Daoy (cell line): ENCODE measurements at places on chromosomes 7 and 10.

- no peak for DNase-seq
These were observed 594.9 kb downstream of the LRMDA start for GRCh38 chr10:76026176-76026771.

DNA sequence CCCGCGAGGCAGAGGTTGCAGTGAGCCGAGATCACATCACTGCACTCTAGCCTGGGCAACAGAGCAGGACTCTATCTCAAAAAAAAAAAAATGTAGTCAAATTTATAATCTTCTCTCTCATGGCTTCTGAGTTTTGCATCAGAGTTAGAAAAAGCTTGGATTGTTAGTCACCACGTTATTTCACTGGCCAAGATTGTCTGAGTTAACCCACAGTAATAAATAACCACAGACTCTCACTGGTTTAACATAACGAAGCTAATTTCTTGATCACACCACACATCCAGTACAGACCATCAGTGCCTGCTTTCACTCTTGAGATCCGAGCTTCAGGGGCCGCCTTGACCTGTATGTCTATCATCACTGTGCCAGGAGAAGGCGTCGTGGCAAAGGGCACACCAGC lies 116.8 kb upstream of the JCAD start:
- DNase-seq = no peak

GRCh38 chr7:47817917-47818316 lies 130.3 kb downstream of the PKD1L1 start:
- no peak for DNase-seq

DNA sequence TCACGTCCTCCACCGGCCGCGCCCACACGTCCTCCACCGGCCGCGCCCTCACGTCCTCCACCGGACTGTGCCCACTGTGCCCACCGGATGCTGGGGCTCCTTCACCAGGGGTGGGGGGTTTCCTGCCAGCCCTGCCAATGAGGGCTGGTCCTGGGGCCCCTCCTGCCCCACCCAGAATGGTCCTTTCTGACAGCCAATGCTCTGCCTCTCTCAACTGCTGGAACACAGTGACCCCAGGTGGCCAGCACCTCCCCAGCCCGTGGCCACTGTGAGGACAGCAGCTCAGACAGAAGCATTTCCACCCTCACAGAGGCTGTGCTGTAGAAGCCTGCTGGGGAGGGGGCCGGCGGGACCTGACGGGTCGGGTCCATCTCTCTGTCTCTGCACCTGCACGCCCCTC lies 90.1 kb upstream of the DNAAF5 start:
- peak; percentile 32 for DNase-seq

DNA sequence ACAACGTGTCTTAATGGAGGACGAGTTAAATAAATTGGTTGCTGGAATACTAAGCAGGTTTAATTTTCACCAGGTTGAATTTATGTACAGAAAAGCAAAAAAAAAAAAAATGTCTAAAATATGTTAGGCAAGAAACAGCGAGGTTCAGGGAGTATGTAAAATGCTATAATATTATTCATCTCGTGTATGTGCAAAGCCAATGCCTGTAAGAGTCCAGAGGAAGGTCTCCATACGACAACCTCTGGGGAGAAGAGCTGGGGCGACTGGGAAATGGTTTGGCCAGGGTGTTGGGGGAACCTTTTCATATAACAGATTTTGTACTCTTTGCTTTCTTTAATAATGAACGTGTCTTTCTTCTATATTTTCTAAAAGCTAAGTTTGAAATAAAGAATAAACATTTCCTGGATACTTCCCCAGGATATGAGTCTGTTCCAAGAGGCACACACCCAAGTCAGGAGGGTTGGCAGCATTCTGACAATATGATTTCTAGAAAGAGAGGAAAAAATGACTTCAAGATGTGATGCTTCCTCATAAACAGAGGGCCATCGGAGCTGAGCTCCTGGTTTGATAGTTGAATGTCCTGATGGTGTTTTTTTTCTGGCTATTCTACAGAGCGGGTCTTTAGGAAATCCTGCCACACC lies 208.6 kb upstream of the MGMT start:
- DNase-seq = no peak

DNA sequence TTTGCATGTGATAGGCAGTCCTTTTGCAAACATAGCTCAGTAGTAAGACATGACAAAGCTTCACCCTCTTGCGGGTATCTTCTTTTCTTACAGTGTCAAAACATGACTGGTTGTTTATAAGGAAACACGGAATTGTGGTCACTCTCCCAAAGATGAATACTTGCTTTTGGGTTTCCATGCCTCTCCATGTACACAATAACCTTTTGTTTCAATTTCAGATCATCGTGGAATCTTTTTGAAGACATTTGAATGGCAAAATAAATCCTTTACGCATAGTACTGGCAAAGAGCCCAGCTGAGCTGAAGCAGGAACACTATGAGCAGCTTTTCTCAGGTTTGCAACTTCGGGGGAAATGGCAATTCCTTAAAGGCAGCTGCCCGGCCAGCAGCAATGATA lies 156.8 kb upstream of the FRMD4A start:
- DNase-seq = no peak

DNA sequence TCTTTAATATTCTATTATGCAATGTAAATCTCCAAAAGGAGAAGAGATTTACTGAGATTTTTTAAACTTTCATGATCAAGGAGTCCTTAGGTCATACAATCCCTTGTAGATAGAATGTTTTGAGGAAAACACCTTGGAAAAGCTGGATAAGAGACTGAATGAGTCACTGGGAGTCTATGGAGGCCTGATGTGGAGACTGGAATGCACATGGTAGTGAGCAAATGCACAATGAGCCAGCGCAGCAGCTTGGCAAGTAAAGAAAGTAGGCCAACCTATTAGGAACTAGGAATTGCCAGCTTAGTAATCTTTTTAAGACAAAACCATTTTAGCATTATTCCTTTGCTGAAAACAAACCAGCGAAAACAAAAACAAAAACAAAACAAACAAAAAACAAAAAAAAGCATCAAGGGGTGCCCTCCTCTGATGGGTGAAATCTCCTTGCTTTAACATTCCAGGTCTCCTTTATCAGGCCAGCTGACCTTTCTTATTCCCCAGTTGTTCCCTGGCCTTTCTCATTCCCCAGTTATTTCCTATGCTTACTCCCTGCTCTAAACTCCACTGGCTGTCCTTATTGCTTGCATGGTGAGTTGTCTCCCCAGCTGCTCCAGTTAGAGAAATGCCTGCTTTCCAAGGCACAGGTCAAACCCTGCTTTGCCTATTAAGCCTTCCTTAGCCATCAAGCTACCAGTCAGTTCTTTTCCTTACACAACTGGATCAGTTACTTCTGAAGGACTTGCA lies 135.8 kb downstream of the PLCE1 start:
- peak; percentile 61 for DNase-seq

DNA sequence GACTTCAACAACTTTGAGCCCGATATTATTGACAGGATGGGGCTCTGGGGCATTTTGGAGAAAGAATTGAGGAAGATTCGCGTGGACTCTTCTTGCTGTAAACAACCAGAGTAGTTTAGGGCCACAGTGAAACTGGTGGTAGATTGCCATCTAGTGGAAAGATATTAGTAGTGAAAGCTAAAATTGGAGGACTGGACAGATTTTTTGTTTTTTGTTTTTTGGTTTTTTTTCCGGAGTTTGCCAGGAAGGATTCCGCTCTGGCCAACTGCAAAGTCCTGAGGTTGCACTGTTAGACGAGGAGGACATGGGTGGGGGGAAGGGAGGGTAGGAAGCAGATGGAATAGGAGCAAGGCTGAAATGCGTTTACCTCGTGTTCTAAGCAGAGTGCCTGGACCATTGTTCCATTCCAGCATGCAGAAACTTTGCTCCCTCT lies 11.7 kb downstream of the NOBOX start:
- peak; percentile 62 for DNase-seq

DNA sequence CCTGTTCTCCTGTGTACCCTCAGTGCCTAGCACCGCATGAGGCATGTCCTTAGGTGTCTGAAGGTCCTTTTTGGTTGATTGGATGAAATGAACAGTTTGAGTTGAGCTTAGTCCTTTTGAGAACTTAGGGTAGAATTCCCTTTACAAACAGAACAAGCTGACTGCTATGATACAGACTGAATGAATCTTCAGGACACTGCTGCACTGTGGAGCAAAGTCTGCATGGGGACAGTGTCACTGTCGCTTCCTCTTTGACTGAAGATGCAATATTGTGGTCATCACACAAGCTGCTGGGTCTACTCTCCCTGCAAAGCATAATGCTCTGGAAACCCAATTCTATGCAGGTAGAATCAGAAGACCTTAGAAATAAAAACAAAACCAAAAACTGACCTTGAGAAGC lies 8.6 kb upstream of the PLAU start:
- no peak for DNase-seq

GRCh38 chr7:41149576-41149975 lies 553.3 kb downstream of the INHBA start:
- DNase-seq = no peak

GRCh38 chr7:94897541-94897940 lies 9.9 kb upstream of the PPP1R9A start:
- DNase-seq = no peak

DNA sequence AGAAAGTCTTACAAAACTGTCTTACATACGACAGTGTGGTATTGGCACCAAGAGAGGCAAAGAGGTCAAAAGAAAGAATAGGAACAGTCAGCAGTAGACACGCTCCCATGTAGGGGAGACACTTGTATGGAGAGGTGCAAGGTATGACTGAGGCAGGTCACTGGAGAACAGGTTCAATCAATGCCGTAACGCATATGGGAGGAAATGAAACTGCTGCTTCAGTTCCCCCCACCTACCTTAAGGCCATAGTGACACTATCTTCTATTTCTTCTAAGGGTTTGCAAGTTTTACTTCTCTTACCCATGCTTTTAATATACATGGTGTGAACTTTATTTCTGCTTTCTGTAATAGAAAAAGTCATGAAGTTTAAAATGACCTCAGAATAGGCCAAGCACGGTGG lies 5.5 kb upstream of the PITRM1 start:
- no peak for DNase-seq

- no peak for DNase-seq
These were observed 1.3 kb downstream of the DDX50 start for GRCh38 chr10:68902382-68902781.

DNA sequence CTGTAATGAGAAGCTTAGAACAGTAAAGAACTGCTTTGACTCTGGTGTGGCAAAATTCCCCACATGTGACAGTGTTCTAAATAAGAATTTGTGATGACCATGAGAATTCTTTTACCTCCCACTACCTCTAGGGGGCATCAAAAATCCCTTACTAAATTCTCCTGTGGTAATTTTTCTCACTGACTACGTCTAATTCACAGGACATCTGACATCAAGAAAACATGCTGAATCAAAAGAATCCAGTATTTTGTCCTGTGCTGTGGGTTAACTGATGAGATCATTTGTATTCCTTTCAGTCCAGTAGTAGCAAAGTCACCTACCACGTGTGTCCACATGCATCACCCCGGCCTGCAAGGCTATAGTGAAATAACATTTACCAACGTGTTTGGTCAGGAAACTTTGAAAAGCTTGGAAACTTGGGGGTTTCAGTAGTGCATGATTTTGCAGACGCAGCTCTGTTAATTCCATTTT lies 103.8 kb downstream of the ATE1 start:
- peak; percentile 1 for DNase-seq

- no peak for DNase-seq
These were observed 7.1 kb upstream of the WDR86 start for GRCh38 chr7:151416941-151417315.

DNA sequence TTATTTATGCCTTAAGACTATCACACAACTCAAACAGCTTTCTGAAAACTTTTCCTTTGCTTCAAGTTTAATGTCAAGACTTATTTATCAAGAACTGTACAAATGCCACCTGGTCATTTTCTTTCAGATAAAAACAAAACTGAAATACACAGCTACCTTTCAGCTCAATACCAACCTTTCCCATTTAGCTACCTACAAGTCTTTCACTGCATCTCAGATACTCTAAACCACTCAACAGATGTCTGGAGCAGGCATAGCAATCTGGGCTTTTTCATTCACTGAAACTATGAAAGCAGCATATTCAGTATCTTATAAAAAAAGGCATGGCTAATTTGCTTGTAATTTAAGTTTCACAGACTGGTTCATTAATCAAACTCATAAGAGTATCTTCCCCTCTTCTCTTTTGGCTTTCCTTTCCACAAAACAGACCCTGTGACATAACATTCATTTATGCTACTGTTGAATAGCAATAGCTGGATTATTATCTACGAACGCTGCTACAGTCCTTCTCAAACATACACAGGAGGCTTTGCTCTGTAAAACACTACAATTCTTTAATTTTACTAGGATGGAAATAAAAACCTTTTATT lies 8.2 kb downstream of the TRA2A start:
- no peak for DNase-seq

DNA sequence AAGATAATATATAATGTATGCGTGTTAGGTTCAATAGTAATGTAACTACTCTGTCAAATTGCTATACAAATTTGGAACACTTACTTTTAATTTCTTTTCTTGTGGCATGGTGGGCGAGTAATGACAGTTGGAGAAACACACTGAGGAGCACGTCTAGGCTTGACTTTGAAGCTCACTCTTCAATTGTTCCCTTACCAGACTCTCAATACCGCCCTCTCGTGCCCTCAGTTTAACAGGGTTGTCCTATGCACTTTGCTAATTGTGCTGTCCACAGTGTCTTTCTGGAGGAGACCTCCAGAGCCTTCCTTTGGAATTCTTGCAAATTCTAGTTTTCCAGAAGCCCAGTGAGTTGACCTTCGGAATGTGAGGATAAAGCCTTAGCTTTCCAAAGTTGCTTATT lies 107.2 kb upstream of the RELN start:
- peak; percentile 61 for DNase-seq

- no peak for DNase-seq
These were observed 249.0 kb downstream of the C7orf25 start for GRCh38 chr7:42662862-42663261.

DNA sequence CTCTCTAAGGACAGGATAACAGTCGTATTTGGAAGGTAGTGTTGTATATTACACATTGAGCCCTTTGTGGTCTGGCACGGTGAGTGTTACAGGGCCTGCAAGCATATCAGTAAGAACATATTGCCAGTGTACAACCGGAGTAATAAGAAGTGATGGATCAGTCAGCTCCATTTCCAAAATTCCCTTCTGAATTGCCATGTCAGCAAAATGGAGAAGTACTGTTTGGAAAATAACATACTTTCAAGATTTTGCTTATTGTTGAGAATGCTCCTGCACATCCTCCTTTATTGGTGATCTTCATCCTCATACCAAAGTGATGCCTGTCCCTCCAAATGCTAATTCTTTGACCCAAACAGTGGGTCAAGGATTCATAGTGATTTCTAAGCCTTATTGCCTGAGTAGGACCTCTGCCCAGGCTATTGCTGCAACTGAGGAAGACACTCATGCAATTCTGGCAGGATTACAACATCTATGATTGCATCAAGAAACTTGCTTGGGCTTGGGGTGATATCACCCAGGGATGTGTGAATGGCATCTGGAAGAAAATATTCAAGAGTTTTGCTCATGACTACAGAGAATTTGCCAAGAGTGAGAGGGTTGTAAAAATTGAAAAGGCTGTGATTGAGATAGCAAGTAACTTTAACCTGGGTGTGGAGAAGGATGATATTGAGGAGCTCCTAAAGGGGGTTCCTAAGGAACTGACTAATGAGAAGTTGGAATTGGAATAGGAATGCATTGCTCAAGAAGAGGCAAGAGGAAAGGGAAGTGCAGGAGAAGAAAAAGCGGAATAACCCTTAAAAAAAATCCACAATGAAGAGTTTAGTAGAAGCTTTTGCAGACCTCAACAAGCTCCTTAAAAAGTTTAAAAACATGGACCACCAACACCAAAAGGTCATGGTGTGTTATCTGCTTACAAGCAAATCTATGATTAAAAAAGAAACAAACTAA lies 452.2 kb upstream of the SORCS1 start:
- DNase-seq = no peak
